ENCODE measurements at places on chromosomes 2 and 18.

DNA sequence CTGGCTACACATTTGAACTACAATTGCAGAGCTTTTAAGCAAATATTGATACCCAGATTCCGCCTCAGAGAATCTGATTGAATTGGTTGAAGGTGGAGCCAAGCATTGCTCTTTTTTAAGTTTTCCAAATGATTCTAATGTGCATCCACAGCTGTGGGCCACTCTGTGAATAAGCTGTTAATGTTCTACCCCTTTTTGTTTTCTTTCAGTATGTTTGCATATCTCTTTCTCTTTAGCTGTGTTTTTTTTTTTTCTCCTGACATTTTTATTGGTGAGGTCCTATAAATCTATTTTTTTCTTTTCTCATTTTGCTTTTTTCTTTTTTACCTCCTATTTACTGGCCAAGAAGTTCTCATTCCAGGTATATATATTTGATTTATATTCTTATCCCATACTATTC lies 6.5 kb downstream of the SCN3A start:
- no peak for DNase-seq

DNA sequence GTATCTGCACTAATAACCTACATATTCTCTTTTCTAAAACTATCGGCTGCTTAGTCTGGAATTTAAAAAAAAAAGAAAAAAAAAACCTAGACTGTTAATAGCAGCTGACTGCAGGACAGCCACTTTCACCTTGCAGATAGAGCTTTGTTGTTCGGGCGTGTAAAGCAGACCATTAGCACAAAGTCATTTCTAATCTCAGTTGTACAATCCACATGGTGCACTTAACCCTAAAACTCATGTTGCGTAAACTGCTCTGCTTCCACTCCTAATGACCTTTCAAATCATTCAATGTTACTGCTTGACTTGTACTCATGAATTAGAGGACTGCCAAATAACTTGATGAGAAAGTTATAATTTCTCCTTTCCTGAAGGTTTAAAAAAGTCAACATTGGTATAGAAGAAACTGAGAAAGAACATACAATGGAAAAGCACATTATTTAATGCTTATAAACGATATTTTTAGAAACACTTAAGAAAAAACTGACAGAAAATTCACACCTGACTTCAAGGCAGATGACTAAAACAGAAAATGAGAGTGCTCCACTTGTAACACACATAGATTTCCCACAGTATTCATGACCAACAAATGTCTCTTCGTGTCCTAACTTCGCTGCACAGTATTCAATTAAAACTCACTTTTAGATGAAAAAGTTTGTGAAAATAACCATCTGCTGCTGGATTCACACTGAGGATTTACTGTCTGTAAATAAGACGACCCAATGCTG lies 2.6 kb downstream of the CDH2 start:
- DNase-seq: no peak

DNA sequence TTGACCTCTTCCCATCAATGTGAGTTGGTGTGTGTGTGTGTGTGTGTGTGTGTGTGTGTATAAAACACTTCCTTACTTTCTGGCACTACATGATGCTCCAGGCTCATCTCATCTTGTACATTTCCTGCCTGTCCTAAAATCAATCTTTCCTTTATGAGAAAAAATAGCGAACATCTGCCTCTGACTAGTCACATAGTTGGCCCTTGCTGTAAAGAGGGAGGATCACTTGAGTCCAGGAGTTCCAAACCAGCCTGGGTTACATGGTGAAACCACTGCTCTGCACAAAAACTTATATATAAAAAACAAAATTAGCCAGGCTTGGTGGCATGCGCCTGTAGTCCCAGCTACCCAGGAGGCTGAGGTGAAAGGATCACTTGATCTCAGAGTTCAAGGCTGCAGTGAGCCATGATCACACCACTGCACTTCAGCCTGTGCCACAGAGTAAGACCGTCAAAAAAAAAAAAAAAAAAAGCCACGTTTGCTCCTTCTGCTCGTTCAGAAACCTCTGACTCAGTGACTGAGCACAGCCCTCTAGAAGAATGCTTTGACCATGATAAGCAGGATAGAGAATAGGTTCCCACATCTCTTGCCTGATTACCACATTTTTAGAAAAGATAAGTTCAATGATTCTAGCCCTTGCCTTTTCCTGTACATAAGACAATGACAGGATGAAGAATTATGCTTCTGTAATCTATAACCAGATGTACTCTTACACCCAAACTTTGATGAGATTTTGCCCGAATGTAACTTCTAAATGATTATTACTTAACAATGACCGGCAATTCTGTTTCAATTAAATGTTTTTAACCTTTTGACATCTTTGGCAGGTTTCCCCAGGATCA lies 45.2 kb upstream of the ST3GAL5 start:
- DNase-seq: no peak

GRCh38 chr2:19228715-19229114 lies 129.7 kb downstream of the OSR1 start:
- DNase-seq: no peak

DNA sequence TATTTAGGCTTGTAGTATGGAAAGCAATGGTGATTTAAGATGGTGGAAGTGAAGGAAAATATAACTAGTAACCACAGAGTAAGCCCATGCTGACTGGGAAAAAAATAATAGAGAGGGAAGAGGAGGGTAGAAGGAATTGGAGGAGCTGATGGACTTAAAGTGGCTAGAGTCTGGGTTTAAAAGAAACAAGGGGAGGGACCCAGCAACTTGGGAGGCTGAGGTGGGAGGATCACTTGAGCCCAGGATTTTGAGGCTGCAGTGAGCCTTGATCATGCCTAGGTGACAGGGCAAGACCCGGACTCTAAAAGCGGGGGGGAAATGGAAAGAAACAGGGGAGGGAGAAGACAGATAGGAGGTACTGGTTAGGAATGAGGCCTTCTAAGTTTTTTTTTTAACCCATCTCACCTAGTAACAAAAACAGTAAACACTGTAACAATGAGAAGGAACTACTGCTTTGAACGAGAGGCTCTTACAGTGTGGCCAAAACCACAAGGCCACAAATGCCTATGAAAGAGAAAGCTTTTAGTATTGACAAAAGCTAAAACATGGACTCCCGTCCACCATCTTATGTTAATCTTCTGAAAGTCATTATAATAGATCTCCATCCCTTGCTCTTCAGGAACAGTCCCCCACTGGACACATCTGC lies 26.6 kb downstream of the METTL8 start:
- no peak for DNase-seq

DNA sequence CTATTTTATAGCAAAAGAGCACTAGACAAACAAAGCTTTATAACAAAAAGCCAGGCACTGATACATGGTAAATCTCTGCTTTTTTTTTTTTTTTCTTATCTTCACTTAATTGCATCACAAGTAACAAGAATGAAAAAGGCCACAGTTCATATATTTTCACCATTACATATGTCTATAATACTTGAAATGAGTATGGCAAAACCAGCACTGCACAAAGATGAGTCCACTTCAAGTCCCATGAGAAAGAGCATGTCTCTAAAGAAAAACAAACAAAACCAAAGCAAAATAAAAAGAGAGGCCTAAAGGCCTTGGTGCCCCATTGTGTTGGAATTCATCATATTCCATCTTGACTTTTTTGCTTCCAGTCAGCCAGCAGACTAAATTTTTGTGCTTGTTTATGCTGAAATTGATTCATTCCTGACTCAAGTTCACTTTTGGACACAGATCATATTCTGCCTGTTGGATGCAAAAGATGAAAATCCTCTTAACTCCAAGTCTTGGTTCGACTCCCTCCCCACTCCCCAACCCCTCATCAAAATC lies 264.9 kb upstream of the CCDC68 start:
- no peak for DNase-seq

GRCh38 chr2:239590995-239591915 lies 190.4 kb upstream of the HDAC4 start:
- no peak for DNase-seq

DNA sequence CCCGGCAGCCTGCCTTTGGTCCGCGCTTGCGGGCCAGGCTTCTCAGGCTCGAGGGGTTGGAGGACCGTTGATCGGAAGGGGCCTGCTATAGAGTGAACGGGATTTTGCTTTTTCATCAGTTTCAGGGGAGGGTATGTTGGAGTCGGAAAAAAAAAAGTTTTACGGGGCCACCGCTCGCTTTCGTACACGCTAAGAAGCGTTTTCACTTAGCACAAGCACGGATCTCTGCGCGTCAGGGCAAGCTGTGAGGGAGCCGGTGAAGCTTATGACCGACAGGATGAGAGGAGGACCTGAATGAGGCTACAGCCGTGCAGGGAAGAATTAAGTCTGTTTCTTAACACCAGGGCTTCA lies 443 bp downstream of the CPSF3 start:
- no peak for DNase-seq

Measured in uterus (tissue), 4 donors.